ENCODE measurements at places on chromosomes 6 and 20.

DNA sequence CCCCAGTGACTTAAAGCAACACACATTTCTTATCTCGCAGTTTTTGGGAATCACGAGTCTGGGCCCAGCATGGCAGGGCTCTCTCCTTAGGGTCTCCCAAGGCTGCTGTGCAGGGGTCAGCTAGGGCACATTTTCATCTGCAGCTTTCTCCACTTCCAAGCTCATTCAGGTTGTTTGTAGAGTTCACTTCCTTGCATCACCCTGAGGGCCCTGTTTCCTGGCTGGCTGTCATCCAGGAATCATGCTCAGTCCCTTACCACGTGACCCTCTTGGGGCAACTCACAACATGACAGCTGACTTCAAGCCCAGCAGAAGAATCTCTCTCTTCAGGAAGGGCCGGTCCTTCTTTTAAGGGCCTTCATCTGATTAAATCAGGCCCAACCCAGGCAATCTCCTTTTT is 21.3 kb downstream of the SNAP25 start:
- no peak for DNase-seq

DNA sequence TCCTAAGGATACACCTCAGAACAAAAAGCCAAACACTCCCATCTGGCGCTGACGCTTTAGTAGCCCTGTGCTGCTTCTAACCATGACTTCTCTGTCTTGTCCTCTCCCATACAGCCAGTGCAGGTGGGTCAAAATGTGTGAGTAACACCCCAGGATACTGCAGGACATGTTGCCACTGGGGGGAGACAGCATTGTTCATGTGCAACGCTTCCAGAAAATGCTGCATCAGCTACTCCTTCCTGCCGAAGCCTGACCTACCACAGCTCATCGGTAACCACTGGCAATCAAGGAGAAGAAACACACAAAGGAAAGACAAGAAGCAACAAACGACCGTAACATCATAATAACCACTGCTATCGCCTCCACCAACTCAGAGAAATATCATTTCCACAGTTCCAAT is 1.4 kb downstream of the DEFB132 start:
- DNase-seq: peak; percentile 12

- DNase-seq: no peak
Measured at GRCh38 chr20:57392512-57393271, 1.5 kb downstream of the RBM38 start.

DNA sequence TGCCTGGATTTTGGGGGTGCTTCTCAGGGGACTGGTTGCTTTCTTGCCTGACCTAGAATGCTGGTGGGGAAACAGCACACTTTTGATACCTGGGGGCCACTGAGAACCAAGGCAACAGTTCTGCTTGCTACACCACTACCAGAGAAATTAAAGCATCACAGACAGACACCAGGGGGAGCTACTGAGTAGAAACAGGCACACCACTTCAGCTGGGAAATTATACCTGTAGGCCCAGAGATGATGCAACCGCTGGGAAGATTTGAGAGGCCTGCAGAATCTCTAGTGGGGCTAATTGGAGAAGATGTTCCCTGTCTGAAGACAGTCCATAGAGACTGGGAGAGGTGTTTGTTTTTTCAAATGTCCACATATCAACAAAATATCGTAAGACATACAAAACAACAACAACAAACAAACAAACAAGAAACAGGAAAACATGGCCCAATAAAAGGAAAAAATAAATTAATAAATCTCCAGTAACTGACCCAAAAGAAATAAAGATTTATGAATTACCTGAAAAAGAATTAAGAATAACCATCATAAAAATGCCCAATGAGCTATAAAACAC is 129.4 kb upstream of the RIN2 start:
- peak; percentile 74 for DNase-seq

DNA sequence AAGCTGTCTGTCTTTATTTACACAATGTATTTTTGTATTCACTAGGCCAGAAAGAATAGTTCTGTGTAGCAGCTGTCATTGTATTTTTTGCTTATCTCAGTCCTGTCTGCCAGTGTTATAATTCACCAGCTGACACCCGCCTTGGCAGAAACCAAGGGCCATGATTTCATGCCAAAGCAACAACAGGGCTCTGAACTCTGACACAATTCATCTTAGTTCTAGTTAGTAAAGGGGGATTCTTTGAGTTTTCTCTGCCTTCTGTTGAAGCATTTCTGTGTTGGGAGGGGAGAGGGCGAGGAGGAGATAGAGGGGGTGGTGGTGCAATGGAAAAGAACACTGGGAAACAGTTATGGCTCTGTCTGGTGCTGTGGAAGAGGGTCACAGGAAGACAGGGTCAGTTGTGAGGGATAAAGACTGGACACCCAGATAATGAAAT is 684.6 kb upstream of the MARCKS start:
- DNase-seq: peak; percentile 18

GRCh38 chr20:53876470-53876869 is 193.9 kb downstream of the BCAS1 start:
- no peak for DNase-seq

DNA sequence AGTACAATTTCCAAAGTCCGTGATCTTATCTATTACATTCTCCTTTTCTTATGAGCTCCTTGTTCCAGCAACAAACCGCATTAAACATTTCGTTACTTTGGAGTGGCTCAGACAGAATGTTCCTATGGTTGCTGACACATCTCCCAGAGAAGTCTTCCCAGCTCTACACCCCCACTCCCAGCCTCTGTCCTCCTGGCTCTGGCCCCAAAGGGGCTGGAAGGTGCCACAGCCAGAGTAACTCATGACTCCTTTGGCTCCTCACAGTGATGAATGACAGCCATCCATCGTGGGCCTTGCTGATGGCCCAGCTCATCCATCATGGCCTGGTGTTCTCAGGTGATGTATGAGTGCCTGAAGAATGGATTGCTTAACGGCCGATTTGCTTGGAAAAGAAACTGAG is 203.0 kb downstream of the DHX35 start:
- DNase-seq: no peak

GRCh38 chr6:4299476-4299875 is 164.1 kb upstream of the ECI2 start:
- DNase-seq: no peak

Measured in kidney glomerular epithelial cell (primary cell).